ENCODE measurements at places on chromosomes 5 and 9.
A peak's percentile ranks its signal among the peaks of the same experiment; 100 is the strongest.

DNA sequence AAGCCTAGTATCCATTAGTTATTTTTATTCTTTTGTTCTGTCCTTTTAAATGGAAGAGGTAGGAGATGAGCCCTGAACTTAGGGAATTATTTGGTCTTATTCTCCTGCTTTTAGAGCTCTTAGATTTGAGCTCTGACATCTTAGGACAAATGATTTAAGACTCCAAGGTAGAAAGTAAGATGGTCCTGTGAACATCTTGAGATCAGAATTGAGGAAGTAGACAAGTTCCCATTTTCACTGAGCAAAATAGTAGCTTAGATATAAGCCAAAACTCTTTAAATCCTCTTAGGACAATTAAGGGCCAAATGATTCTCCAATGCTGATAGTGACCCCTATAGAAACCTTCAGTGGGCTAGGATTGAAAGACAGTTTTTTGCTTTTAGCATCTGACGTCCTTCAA lies 53.0 kb upstream of the RUSC2 start:
- DNase-seq: no peak

DNA sequence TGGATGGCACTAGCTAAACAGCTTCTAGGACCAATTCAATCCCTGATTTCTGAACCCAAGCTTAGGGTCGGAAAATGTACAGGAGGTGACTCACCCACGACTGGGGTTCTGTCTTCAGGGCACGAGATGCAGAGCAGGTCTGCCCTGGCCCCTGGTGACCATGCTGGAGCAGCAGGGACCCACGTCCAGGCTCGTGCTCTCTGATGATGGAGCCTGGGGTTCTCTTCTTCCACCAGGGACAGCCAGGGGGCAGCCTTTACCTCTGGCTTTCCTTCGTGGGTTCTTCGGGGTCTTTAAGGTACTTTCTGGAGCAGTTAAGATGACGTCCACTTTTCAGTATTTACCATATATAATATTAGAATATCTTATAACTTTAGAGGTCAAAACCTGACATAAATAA lies 2.1 kb downstream of the CFAP77 start:
- peak; percentile 1 for DNase-seq

GRCh38 chr9:130155647-130156046 lies 16.6 kb upstream of the NCS1 start:
- no peak for DNase-seq

DNA sequence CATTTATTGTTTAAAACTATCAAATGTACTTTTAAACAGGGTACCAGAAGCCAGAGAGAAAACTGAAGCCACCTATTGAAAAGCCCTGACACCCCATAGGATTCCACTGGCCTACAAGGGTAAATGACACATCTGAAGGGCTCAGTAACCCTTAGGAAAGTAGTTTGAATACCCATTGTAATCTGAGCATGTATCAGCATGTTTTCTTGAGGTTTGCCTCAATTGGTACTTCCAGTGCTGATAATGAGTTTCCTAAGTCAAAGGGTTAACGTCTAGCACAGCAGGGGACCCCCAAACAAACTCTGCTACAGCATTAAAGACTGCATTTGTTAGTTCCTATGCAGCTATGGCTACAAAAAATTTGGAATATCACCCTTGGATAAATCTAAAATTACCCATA lies 657.1 kb downstream of the NR2F1-AS1 start:
- no peak for DNase-seq

GRCh38 chr9:7058473-7058872 lies 300.7 kb downstream of the KDM4C start:
- no peak for DNase-seq
